ENCODE measurements at places on chromosomes 11 and 22. TPM values are rescaled to one million over a fixed set of nuclear protein-coding genes. Genes with fewer than 3 reads are reported as not detected.

NADSYN1 gene
- 79.4 TPM for polyA plus RNA-seq

- no peak for DNase-seq
Measured at GRCh38 chr11:7642747-7643146, 30.6 kb downstream of the CYB5R2 start.

DNA sequence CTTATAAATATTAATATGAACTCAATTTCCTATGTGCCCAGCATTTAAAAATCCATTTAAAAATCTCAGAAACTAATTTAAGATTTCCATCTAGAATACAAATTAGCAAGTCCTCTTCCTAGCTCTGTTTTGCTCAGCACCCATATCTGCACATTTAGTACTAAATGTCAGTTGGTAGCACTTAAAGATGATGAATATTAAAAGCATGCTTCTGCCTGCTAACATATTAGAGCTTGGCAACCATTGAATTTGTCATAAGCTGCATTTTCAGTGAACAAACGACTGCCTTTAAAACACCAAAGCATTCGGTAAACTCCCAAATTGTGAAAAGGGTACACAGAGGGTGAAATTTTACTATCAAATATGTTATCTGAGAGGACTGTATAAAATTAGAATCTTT, 177.7 kb downstream of the CADM1 start:
- no peak for DNase-seq

DNA sequence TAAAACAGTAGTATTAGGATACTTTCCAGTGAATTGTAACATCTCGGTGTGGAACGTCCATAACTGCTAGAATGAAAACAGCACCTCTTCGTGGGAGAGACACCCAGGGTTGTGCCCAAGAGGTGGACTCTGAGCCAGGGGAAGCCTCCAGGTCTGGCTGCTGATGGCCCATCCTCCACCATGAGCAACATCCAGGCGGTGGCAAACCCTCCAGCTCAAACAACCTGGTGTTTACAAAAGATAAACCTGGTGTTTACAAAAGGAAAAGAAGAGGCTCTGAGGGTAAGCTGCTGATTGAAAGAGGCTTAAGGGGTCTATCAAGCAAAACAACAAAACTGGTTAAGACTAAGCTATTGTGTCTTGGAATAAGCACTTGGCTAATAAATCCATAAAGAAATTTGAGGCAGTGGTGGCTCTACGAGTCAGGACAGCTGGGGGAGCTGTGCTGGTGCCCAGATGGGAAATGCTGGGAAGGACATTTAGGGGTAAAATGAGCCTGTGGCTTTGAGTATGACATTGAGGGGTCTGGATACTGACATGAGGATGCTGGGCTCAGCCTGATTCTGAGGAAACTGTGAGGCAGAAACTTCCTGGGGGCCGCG, 909.0 kb downstream of the BRD1 start:
- no peak for DNase-seq

DNA sequence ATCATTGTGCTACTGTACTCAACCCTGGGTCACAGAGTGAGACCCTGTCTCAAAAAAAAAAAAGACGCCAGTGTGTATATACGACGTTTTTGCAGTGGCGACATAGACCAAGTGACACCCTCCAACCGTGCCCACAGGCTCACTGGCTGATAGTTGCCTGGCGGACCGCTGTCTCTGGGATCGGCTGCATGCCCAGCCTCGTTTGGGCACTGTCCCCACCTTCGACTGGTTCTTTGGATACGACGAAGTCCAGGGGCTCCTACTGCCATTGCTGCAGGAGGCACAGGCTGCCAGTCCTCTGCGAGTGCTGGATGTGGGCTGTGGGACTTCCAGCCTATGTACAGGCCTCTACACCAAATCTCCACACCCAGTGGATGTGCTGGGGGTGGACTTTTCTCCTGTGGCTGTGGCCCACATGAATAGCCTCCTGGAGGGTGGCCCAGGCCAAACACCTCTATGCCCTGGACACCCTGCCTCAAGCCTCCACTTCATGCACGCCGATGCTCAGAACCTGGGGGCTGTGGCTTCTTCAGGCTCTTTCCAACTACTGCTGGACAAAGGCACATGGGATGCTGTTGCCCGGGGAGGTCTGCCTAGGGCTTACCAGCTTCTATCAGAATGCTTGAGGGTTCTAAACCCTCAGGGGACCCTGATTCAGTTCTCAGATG, 1.3 kb downstream of the CSKMT start:
- DNase-seq = no peak

DNA sequence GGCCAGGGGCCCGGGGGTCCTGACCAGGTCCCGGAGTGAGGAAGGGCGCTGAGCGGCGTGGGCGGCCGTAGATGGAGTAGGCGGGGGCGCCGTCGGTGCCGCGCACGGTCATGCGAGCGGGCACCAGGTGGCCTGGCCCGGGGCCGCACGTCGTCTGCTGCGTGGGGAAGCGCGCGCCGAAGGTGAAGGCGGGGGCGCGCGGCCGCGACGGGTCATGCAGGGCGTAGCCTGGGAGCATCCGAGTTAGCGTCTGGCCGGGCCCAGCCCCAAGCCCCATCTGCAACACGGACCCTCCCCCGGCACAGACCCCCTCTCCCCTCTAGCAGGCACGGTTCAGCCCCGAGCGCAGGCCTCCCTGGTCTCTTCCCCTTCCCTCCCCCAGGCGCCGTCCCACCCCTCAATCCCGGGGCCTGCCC, 1.7 kb upstream of the TYMP start:
- DNase-seq = no peak

GRCh38 chr11:108838792-108839105, 173.9 kb downstream of the DDX10 start:
- no peak for DNase-seq

PAX6 gene
- polyA plus RNA-seq = 3.1 TPM

DNA sequence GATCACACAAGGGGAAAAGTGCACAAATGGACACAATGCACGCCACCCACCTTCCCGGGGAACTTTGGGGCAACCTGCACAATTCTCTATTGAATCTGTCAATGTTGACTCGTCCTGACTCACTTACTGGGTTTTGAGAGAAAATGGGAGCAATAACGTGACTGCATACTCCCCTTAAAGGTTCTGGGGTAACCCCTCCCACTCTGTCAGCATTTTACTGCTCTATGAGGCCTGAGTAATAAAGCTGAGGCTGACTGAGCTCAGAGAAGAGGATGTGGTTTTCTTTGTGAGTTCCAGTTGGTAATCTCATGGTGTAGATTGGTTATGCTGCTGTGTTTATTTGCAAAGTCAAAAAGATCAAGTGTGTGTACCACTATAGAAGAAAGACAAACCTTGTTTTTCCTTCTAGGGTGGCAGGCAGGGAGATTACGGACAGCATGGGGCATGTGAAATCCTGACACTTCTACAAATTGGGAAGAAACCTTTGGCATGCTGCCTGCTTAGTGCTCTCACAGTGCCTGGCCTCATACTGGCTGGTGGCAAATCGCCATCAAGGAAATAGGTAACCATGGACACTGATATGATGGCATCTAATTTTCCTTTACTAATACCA, 16.1 kb upstream of the APOA1 start:
- no peak for DNase-seq

DNA sequence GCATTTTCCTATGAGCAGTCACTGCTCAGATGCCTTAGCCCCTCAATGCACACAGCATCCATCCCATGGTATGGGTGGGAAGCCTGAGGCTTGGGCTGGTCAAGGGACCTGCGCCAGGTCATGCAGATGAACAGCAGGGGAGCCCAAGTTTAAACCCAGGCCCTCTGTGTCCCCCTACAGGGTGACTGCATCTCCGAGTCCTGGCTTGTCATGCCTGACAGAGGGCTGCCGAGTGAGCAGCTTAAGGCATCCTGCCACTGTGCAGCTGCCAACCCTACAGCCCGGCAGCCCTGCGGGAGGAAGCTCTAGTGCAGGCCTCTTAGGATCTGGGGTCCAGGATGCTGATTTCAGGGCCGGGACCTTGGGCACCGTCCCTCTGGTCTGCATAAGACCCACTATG, 10.0 kb downstream of the IL2RB start:
- DNase-seq = no peak

DNA sequence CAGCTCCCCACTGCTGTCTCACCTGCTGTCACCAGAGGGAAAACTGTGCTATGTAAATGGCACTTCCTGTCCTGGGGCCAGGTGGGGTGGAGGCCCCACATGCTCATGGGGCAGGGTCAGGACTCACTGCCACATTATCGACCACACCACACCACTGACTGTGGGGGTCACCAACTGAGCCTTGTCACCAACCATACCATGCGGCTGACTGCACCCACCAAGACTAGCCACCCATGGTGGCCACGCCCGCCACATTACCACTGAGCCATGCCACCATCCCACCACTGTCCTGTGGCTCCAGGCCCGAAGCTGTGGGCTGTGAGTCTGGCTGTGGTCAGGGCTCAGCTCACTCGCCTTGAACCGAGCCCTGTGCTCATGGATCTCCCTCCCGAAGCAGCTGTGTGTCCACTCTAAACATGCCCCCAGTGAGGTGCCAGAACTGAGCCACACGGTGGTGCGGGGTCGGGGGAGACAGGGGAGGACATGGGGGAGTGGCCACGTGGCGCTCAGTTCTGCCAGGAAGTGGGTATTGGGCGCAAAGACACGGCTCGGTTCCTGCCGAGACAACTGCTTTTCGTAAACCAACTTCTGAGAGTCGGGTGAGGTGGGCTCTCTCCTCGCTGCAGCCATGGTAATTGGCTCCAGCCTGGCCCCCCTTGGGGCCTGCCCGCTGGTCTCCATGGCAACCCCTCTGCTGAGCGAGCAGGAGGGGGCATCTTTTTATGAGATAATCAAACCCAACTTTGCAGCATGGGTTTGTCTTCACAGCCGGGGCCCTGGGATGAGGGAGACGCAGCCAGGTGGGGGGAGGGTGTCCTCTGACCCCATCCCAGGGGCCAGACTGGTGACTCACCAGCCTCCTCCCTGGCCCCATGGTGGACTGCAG, 23.2 kb downstream of the RTN4R start:
- no peak for DNase-seq

PANX1 gene
- 22.2 TPM for polyA plus RNA-seq

DNA sequence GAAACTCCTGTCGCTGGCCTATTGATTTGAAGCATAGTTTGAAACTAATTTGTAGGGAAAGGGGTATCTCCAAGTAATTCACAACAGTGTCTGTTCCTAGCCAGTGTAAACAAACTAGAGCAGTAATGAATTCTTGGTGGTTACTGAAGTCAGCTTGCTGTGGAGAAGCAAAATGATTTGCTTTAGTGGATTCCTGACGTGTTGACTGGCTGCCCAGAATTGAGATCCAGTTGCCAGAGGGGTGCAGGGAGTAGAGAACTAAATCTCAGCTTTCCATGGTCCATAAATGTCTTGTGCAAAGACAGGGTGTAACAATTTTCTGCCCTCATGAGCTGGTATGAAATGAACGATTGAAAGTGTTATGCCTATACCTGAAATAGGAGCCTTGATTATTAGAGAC, 382.5 kb upstream of the KIRREL3 start:
- DNase-seq = no peak

ZC3H12C gene
- polyA plus RNA-seq = 6.8 TPM

DNA sequence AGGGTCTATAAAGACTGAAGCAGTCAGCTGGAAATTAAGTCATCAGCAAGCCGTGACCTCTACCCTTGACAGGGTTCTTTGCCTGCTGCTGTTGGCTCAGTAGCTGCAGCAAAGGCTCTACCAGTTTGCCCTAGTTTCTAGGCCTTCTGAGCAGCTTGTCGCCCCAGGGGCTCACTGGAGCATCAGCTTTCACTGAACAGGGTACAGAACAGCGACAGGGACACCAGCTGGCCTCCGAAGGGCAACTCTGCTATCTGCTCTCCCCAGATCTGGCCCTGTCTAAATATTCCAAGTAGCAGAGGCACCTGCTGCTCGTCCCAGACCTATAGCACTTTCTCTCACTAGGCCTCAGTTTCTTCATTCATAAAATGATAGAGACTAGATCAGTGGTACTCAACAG, 42.4 kb downstream of the SMCO4 start:
- no peak for DNase-seq

OR10A2 gene
- not detected for polyA plus RNA-seq

DNA sequence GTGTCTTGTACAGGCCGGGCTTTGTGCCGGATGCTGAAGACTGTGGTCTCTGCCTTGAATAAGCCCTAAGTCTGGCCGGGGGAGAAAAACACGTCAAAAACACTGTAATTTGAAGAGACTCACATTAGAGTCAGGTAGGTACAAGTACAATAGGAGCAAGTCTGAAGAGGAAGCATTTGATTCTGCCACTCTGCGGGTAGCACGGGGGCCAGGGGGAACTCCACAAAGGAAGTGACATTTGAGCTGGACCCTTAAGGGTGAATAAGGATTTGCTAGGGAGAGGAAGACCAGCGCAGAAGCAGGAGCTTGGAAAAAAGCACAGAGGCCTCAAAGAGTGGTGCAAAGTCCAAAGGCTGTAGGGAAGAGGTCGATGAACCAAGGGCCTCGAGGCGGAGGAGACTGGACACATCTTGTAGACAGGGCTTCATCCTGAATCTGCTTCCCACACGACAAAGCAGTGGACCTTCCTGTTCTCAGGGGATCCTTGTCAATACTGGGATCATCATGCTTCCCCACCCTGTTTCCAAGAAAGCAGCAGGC, 38.7 kb downstream of the BUD13 start:
- DNase-seq = no peak

DNA sequence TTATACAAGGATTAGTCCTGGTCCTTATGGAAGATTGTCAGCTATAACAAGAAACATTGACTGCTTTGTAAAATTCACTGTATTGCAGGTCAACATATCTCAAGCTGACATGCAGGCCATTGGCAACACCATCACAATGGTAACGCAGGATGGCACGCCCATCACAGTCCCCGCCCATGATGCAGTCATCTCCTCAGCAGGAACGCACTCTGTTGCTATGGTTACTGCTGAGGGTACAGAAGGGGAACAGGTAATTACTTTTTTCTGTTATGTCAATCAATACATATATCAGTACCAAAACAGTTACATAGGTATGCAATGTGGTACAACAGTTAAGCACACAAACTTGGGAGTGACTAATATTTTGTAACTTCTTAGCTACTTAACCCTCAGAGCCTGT, 55.3 kb downstream of the ZNF143 start:
- no peak for DNase-seq

GRCh38 chr11:113435190-113435968, 39.8 kb downstream of the DRD2 start:
- no peak for DNase-seq

RAC2 gene
- polyA plus RNA-seq = 15.5 TPM

DNA sequence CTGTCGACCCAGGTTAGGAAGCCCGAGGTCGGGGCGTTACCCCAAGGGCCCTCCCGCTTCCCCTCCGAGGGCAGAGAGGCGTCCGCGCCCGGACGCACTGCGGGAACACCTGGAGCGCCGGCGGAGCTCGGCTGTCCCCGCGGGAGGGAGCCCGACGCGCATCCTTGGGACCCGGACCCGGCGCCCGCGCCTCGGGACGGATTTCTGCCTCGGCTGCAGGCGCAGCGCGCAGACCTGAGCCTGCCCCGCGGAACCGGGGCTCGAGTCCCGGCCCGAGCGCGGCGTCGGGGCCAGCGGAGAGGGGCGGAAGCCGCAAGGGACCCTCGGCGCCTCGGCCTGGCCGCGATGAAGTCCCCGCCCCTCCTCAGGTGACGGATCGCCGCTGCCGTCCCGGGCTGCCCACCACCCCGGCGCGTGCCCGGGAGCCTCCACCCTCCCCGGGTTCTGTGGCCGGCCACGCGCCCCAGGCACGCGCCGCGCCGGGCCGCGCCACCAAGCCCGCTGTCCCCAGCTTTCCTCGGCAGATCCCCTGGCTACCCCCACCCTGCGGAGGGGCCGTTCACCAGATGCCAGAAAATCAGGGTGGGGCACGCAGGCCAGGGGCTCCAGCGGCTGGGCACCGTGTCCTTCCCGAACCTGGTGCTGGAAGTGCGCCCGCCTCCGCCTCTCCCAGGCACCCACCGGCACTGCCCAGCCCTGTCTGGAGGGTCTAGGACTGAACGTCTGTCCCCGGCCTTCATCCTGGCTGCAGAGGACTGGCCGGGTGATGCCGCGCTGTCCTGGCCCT, 410 bp downstream of the GLB1L3 start:
- no peak for DNase-seq

- peak; percentile 89 for DNase-seq
Measured at GRCh38 chr11:124920870-124921609, 2.0 kb downstream of the HEPN1 start.

FBLN1 gene
- polyA plus RNA-seq = 154 TPM
